ENCODE measurements at places on chromosomes 4 and X.

GRCh38 chrX:115178473-115178872 is 10.7 kb upstream of the RBMXL3 start:
- DNase-seq: no peak

DNA sequence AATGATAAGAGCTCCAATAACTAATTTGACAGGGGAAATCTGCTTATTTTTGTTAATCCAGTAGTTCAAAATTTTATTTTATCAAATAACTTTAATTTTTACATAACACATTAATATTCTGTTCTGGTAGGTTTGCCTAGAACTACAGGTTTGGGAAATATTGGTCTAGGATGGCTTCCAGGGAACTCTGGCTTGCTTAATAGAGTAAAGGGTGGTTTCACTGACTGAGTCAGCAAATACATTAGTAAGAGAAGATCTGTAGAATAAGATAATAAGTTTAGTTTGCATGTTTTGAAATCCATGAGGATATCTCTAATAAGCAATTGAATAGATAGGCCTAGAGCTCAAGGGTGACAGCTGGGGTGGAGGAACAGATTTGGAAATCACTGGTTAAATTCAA is 500.7 kb downstream of the ZNF674 start:
- no peak for DNase-seq

DNA sequence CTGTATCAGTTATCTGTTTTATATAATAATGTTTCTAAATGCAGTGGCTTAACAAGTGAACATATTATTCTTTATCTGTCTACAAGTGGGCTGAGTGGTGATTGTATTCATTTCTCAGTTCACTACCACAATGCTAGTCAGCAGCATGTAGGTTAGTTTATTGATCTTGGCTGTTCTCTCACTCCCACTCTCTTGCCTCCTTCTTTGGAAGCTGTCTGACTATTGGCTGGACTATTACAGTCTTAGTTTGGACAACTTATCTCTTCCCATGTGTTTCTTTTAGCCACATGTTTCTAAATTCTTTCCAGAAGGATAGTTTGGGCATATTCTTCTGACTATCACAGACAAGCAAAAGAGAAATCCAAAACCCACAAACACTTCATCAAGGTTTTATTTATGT is 459.5 kb upstream of the AGA start:
- no peak for DNase-seq

GRCh38 chr4:186400676-186401075 is 134.7 kb downstream of the F11 start:
- peak; percentile 6 for DNase-seq

GRCh38 chr4:113179996-113180395 is 130.5 kb downstream of the ANK2 start:
- peak; percentile 51 for DNase-seq

DNA sequence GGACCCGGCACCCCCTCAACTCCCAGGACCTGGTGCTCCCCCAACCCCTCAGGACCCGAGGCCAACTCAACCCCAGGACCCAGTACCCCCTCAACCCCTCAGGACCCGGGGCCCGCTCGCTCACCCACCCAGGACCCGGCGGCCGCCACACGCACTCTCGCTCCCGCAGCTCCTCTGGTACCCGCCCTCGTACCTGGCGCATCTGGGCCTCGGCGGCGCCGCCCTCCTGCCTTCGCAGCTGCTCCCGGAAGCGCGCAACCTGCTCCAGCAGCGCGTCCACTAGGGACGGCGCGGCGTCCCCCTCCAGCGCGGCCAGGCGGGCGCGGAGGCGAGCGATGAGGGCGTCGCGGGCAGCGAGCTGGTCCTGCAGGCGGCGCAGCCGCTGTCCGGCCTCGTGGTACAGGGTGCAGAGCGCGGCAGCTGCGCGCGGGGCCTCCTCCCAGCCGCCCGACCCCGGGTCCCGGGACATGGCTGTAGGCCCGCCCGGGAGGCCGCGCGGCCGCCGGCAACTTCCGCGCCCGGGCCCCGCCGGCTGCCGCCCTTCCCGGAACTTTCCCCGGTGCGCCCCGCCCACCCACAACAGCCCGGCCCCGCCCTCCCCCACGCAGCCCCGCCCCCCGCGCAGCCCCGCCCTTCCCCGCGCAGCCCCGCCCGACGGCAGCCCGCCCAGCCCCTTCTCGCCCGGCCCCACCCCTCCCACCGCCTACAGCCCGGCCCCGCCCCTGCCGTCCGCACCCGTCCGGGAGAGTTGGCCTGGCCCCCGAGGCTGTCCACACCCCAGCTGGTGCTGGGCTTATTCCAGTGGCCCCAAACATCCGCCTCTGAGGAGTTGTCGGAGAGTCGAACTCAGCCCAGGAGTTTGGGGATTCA is at the start of gene TNIP2:
TNIP2 (minus strand) TSS at position 516 of the 870 bp plus-strand sequence; CDS start at position 469, 47 bp downstream.
- peak; percentile 84 for DNase-seq

GRCh38 chr4:176792326-176793059 is at the start of gene VEGFC:
TSS of gene VEGFC (minus strand) at chr4:176792922. CDS start at chr4:176792311, 611 bp downstream.
- DNase-seq: peak; percentile 82

DNA sequence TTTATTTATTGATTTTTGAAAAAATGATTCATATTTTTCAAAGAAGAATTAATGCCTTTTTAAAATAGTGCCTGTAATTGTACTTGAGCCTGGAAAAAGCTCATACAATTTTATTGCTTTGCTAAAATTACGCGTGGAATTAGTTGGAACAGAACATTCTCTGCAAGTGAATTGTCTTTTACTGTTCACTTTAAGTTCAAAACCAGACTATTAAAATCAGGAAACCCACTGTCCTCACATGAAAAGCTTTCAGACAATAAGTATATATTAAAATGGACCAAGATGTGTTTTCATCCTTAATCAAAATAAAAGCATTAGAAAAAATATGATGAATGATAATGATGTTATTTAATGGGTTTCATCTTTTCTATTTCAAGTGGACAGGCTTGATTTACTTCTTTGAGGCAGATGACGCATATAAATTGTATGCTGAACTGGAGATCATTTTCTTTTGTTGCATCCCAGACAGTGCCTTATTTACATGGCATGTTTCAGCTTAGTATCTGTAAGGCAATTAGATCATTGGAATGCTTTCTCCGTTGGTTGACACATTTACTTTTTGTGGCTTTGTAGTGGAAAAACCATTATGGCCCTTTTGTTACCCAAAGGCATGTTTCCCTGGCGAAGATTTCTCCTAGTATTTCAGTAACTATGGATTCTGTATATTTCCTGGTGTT is 299.0 kb upstream of the MAGEC2 start:
- DNase-seq: no peak

GRCh38 chr4:61086979-61087378 is 113.1 kb upstream of the ADGRL3 start:
- DNase-seq: no peak

DNA sequence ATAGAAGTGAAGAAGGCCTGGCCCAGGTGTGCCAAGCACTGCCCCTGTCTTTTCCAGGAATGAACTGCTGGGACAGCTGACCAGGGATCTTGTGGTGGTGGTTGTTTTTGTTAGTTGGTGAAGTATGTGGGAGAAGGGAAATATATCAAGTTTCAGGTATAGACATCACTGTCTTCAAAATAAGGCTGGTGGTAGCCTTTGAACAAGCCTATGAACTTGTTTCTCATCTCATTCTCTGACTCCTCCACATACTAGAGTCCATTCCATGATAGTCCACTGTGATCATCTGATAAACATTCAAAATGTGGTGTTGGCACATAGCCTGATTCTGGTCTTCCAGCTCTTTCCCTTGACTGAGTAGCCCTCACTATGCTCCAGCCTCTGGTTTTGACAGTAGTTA is 303.7 kb downstream of the CAMK2D start:
- DNase-seq: no peak

GRCh38 chr4:170305627-170306026 is 215.9 kb upstream of the AADAT start:
- no peak for DNase-seq

DNA sequence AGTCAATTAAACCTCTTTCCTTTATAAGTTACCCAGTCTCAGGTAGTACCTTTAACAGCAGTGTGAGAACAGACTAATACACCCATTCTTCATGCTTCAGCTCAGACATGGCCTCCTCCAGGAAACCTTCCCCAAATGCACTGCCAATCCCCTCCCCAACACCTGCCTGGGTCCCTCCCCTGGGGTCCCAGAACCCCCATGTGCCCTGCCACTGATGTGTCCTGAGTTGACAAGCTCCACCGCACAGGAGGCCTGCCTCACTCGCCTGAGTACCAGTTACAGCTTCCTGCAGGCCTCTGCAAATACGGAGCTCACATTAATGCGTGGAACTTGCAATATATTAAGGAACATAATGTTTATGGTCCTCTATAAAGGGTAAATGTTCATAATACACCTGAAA is 34.9 kb upstream of the CRMP1 start:
- DNase-seq: no peak

DNA sequence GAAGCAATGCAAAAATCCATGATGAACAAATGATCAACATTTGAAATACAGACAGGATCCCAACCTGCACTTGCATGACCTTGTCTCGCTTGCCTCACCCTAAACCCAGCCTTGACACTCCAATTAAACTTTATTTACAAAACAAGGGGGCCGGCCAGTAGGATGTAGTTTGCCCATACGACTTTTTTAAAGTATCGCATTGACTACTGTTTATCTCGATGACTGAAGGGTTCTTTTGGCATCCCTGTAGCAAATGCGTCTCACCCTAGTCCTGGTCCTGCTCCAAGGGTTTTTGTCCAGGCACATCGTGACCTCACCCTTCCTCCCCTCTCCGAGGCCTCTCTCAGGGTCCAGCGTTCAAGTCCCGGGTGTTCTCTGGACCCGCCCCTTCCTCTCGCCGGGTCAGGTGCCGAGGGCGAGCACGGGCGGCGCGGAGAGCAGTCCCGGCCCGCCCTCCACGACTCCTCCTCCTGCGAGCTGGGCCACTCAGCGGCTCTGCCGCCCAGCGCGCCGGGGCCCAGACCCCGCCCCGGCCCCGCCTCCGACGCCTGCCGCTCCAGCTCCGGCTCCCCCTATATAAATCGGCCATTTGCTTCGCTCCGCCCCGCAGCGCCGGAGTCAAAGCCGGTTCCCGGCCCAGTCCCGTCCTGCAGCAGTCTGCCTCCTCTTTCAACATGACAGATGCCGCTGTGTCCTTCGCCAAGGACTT is at the start of gene SLC25A5:
SLC25A5 (plus strand) TSS at position 603 of the 709 bp plus-strand sequence; CDS start at position 675, 72 bp downstream.
- peak; percentile 82 for DNase-seq
